ENCODE measurements at places on chromosomes 6 and 20. TPM values are rescaled to one million over a fixed set of nuclear protein-coding genes. Genes with fewer than 3 reads are reported as not detected.

TAGAP gene
- total RNA-seq: not detected

TMEM151B gene
- not detected for total RNA-seq

DNAH8 gene
- not detected for total RNA-seq

TGM2 gene
- total RNA-seq: 467 TPM

FOXA2 gene
- 12.9 TPM for total RNA-seq

ACTR5 gene
- 10.7 TPM for total RNA-seq

LRRC1 gene
- total RNA-seq: 4.7 TPM

ZNF391 gene
- total RNA-seq: 0.36 TPM

ZFP64 gene
- 20.0 TPM for total RNA-seq

PKHD1 gene
- total RNA-seq: not detected

C6orf15 gene
- not detected for total RNA-seq

NHSL1 gene
- 3.5 TPM for total RNA-seq

ZNF133 gene
- total RNA-seq: 10.6 TPM

THBS2 gene
- not detected for total RNA-seq

TMEM200A gene
- total RNA-seq: 0.08 TPM

RSPH4A gene
- 0.39 TPM for total RNA-seq

ADGRF5 gene
- total RNA-seq: not detected

ZNF831 gene
- total RNA-seq: not detected

OR12D3 gene
- total RNA-seq: not detected

RBBP8NL gene
- 0.13 TPM for total RNA-seq

GPR63 gene
- 0.64 TPM for total RNA-seq
